GM12892 (cell line): ENCODE measurements at places on chromosomes 3 and 15.
A peak's percentile ranks its signal among the peaks of the same experiment; 100 is the strongest.

GRCh38 chr3:67031986-67032385 lies 33.9 kb downstream of the KBTBD8 start:
- DNase-seq: no peak

GRCh38 chr3:61387817-61388216 lies 136.6 kb upstream of the FHIT start:
- DNase-seq: no peak

- DNase-seq: no peak
Measured at GRCh38 chr15:91072161-91072560, 27.9 kb upstream of the SV2B start.

DNA sequence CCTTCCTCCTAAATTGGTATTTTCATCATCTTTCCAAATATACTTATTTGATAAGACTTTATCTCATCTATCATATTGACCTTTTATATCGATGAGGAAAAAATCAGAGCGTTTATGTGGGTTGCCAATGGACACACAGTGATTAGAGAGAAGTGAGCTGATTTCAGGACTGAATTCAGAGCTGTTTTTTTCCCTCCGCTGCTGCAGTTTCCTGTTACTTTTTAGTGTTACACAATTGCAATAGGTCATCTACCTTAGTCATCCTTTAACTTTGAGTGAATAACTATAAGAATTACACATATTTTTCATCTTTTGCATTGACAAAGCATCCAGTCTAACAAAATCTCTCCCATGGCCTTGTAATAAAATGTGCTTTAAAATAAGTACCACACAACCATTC lies 266.3 kb upstream of the CNTN4 start:
- no peak for DNase-seq

GRCh38 chr15:49865925-49866757 lies 245.3 kb downstream of the DTWD1 start:
- no peak for DNase-seq

DNA sequence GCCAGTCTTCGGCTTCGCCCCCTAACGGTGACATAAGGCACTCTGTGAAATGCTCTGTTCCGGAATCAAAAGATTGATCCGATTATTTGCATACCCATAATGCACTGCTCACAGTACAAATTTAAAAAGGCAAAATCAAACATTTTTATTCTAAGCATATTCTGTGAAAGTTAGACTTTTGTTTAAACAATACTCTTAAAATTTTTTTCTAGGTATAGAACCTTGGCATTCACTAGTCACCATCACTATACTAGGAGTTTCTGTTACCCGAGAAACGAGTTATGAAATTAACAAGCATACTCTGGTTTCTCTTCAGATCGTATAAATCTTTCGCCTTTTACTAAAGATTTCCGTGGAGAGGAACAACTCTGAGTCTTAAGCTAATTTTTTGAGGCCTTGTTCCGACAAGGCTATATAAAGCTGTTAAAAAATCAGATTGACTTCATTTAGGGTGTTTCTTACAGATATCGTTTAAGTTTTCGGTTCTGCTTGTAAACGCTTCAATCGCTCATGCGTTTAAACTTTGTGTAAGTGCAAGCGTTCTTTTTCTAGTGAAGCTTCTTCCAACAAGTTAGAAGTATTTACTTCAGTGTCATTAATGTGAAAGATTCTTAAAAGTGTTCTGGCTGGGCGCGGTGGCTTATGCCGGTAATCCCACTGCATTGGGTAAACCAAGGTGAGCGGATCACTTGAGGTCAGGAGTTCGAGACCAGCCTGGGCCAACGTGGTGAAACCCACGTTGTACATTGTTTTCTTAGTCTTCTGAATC lies at the start of gene RNU5B-1:
Gene RNU5B-1 (plus strand): TSS at position 297 of the 769 bp plus-strand sequence.
- DNase-seq: peak; percentile 42

GRCh38 chr3:11021611-11022011 lies 29.1 kb downstream of the SLC6A1 start:
- DNase-seq: no peak

DNA sequence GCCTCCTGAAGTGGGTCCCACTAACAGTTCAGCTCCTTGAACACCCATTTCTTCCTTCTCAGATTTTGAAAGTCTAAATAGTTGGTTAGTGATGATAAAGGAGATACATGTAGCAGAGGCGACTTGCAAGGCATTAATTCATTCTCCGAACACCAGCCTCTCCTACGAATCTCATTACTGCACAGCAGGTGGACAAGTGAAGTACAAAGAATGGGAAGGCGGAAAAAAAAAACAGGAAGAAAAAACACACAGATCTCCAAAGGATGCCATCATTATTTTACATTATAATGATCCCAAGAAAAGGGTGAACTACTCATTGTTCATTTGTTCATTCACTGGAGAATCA lies 276.5 kb downstream of the MAGI1 start:
- no peak for DNase-seq

DNA sequence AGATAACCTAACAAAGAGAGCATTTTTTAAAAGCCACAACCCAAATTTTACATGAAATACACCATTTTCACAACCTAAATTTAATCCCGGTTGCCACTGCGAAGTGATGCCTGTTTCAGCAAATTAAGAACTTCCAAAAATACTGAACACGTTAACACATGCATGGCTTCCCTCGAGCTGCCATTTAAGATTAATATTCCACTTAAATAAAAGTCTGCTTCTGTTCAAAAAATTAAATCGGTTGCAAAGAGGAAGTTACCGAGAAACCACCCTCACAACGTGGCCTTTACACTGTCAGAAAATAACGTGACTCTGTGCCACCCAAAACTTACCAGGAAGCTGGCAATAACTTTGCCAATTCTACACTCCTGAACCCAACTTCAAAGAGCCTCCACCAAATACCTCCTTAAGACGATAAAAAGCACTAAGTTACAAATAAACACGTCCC lies 1.2 kb downstream of the TBL1XR1 start:
- DNase-seq: no peak

DNA sequence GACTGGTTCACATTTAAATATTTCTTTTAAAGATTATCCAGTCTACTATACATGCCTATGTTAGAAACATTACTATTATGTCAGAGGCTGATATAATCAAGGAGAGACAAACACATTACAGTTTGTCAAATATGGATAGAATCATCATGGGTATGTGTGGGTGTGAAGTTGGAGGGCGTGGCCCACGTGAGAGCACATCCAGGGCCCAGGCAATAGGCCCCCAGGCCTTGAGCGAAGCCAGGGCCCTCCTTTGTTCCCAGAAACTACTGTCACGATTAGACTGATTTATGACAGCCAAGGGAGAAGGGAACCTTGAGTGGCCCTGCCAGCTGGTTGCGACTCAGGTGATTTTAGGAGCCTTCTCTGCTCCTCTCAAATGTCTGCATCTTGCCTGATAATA lies 26.9 kb upstream of the LDHAL6B start:
- no peak for DNase-seq

GRCh38 chr3:112395181-112395895 lies 62.4 kb downstream of the CD200 start:
- no peak for DNase-seq

GRCh38 chr3:123122525-123123315 lies 55.9 kb downstream of the PDIA5 start:
- no peak for DNase-seq

DNA sequence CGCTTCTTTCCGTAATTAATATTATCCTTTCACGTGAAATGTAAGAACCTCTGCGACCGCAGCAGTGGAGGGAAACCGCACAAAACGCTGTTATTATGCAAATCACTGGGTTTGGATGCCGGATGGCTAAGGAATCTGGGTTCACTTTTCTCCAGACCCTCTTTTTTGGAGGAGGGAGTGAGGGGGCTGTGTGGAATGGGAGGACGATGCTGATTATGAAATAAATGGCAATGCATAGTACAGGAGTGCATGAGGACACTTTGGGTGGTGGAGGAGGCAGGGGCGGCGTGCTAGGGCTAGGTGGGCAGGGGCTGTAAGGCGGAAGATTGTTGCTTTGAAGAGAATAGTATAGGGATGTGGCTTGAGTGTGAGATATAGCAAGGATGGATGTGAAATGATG lies 1.8 kb downstream of the CADM2 start:
- no peak for DNase-seq

DNA sequence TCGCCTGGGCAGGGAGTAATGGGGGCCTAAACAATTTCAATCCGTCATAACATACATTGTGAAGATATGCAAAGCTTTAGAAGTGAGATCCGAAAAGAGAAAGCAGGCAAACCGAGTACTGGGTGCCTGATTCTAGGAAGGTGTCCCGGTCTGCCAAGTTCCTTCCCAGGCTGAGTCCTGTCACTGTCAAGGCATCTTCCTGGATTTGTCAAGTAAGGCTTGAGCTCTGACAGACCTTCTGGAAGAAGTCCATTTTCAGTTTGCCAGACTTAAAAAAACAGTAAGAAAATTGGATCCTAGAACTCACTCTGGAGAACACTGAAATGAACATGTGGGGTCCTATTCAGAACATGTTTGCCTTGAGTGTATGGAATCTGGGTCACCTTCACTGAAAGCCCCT lies 253.9 kb downstream of the RORA start:
- DNase-seq: no peak

- DNase-seq: no peak
Measured at GRCh38 chr3:56952846-56953245, 107.6 kb upstream of the SPATA12 start.

GRCh38 chr15:35691173-35691761 lies 145.3 kb upstream of the DPH6 start:
- DNase-seq: no peak

DNA sequence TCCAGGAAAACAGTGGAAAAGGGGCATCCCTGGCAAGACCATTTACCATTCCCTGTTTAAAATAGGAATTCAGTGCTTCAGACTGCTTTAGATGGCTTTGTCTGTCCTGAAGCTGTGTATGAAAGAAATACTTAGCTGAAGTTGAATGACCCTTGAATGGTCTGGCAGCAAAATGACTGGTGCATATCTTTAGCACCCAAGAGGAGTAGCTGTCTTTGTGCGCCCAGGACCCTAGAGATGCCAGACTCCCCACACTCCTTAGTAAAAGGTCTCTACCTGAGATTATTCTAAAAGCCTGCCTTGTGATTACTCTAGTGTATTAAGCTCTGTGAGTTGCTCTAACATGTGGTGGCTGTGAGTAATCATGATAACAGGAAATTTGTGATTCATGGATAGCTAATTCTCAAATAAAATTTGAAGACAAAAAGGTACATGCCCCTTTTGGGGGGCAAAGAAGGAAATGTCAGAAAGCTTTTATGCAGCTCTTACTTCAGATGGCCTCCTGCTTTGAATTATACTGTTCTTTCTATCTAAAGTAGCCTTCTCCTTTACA lies 3.2 kb downstream of the MAPKBP1 start:
- DNase-seq: no peak

- no peak for DNase-seq
Measured at GRCh38 chr3:13301286-13301987, 118.7 kb downstream of the NUP210 start.

DNA sequence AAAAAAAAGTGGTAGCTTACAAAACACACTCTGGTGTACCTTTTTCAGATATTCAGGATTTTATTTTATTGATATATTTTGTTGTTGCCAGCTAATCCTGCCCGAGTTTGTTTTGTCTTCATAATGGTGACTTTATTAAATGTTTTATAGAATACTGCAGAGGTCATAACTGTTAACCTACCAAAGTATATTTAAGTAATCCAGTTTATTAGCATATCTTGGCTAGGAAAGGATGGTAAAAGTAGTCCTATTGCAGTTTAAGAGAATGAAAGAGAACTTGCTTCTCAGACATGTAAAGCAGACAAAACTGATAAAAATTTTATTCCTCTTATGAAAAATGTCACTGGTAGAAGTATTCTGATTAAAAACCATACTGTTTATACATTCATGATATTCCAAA lies 59.2 kb upstream of the IGSF10 start:
- no peak for DNase-seq

DNA sequence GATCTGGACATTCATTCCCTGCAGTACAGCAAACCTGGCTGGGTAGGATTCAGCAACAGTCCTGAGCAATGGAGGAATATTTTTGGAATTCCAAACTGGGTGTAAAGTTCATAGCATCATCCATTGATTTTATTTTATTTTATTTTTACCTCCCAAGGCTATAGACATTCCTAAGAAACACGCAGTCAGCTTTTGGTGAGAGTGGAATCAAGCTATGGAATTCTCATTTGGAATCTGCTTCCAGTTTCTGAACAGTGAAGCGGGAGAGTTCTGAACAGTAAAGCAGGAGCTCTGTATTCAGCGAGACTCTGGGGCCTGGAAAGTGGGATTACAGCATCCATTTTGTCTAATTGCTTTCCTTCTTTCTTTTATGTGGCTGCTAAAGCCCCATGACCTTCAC lies 1.4 kb upstream of the PDZRN3 start:
- no peak for DNase-seq

DNA sequence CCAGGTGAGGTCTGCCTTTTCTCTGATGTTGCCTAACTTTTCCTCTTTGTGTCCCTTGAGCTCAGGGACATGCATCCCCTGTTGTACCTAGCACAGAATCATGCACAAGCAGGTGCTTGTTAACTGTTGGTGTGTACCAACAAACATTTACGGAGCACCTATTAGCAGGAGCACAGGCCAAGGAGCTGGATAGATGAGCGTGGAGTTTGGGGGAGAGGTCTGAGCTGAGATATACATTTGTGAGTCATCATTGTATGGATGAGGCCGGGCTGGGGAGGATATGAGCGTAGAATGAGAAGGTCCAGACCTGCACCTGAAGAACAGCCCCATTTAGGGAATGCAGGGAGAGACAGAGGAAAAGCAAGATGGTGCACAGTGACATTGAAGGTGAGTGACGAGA lies 53.4 kb downstream of the SMAD3 start:
- DNase-seq: no peak

GRCh38 chr15:40940296-40940801 lies 11.2 kb downstream of the DLL4 start:
- no peak for DNase-seq

DNA sequence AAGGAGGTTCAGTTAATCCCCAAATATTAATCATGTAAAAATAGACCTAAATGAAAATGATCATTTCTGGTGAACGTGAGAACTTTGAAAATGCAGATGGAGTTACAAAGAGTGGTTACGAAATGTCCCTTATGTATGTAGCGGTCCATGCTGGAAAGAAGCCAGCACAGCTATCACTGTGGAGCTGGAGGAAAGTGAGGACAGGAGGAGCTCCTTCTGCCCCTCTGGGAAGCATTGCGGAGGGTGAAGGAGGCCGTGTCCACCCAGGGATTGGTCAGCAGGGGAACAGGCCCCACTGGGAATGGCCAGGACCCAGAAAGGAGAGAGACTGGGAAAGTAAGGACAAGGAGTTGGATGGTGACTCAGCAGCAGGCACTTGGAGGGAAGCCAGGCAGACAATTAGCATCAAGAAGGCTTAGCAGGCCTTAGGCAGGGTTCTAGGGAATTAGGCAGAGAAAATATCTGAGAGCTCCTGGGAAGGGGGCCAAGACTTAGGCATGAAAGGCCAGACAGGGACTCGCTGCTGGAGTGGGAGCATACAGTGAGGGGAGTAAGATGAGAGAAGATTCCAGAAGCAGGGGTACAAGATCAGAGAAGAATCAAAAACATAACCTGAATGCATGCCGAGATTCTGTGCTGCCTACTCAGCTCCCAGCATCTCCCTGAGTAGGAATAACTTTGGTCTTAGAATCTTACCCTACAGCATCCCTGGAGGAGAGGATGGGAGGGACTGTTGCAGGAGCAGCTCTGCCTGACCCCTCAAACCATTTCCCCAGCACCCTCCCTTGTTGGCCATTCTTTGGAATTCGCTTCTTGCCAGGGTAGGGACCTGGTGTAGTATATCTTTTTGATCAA lies 171.0 kb upstream of the UMPS start:
- no peak for DNase-seq

- no peak for DNase-seq
Measured at GRCh38 chr3:185667574-185667973, 81.5 kb downstream of the SENP2 start.
